GM12891 (cell line): ENCODE measurements at places on chromosomes 2 and 18.

DNA sequence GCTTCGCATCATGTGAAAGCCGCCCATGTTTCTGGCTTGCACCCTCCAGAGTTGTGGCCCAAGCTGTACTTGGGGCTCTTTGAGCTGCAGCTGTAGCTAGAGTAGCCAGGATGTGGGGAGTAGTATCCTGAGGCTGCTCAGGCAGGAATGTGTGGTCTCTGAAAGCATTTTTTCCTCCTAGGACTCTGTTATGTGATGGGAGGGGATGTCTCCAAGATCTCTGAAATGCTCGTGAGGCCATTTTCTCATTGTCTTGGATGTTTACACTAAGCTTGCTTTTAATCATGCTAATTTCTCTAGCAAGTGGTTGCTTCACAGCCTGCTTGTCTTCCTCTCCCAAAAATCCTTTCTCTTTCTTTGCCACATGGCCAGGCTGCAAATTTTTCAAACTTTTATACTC is 687.6 kb downstream of the DCDC2C start:
- DNase-seq: no peak

- DNase-seq: no peak
Observed at GRCh38 chr2:3399381-3399780, 19.9 kb downstream of the TRAPPC12 start.

- DNase-seq: no peak
Observed at GRCh38 chr2:241924069-241924908, 54.8 kb downstream of the RTP5 start.

GRCh38 chr2:144085016-144085415 is 434.9 kb downstream of the ZEB2 start:
- DNase-seq: no peak

- DNase-seq: no peak
Observed at GRCh38 chr18:10528439-10528838, 2.6 kb downstream of the NAPG start.

GRCh38 chr2:97907369-97908100 is 88.2 kb downstream of the TMEM131 start:
- no peak for DNase-seq

DNA sequence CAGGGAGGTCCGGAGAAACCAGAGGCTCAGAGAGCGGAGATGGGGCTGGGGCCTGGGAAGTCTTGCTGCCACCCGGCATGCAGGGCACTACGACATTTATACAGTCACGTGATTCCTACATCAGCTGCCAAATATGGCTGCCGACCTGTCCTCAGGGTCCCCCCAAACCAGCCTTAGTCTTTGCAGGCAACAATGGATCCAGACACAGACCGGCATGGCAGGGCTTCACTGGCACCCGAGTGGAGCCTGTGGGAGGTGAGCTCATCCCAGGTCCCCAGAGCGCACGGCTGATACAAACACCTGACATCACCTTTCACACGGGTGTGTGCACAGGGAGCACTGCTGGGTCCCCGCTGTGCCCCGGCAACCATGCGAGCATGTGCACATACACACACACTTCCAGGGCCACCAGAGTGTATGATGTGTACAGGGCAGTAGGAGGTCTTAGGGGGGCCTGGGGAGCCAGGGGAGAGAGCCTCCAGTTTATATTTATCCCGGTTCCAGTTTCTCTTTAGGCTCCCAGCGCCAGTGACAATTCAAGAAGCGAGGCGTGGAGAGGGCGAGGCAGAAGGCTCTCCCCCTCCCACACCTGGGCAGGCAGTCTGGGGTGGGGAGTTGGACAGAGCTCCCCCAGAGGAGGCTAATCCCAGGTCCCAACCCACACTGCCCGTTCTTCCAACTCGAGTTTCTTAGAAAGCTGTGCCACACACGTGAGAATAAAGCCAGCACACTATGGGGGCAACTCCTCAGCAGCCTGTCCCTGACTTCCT is 2.7 kb downstream of the SEMA4C start:
- DNase-seq: no peak

- DNase-seq: no peak
Observed at GRCh38 chr18:6951336-6952090, 166.1 kb downstream of the LAMA1 start.

- no peak for DNase-seq
Observed at GRCh38 chr2:198873503-198874471, 584.0 kb downstream of the SATB2 start.

GRCh38 chr2:113231064-113231463 is 47.7 kb downstream of the PAX8 start:
- no peak for DNase-seq

DNA sequence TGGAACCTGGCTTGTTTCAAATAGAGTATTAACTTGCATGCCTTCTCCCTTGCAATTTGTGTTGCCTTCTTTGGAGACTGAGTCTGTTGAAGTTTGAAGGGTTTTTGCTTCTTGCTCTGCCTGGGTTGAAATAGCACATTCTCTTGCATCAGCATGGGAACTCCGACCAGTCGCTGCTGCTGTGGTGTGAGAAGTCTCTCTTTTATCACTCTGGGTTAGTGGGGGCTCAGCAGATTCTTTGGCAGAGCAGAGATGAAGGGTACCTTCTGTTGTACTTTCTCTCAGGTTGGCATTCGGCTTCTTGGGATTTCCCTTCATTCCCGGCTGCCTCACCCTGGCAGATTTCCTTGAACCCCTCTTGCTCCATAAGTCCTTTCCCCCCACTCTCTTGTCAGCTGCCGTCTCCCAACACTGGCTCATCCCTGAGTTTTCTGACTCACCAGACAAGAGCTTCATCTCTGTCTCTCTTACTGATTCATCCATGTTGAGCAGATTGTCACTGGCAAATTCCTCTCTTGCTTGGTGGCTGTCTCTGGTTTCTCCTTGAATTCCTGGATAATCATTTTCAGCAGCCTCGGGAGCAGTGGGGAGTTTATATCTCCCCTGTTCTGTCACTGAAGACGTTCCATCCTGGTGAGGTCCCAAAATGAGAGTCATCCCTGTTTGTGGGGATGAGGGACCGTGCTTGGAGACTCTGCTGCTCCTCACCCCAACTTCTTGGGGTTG is 49.9 kb downstream of the ALPK2 start:
- no peak for DNase-seq

GRCh38 chr2:16952805-16953204 is 287.2 kb upstream of the CYRIA start:
- no peak for DNase-seq

DNA sequence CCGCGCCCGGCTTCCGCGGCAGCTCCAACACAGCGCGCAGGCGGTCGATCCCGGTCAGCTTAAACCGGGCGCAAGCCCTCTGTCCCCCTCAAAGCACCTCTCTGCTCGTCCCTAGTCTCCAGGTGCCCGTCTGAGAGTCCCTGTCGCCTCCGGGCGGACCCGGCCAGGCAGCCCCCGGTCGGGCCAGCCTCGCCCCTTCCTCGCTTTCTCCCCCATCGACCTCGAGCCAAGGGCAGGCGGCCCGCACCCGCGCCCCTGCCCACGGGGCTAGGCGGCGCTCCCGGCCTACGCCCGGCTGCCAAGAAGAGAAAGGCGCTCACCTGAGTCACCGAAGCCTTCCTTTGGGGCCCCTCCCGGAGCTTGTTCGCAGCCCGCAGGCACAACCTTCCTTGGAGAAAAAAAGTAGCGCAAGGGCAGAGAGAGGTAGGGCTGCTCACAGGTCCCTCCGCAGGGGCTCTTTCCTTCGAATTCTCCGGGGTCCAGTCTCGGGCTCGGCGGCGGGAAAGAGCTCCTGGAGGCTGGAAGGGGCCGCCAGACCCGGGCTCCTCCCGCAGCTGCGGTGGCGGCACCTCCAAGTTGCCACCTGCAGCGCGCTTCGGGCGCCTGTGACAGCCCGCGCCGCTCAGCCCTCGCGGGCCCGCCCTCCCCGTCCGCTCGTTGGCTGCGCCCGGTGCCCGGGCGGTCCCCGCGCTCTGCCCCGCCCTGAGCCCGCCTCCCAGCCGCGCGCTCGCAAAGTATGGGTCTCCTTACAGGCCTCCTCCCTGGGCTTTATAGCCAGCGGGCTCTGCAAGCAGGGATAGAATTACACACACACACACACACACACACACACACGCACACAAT is 86.5 kb upstream of the EPB41L3 start:
- peak; percentile 46 for DNase-seq

- no peak for DNase-seq
Observed at GRCh38 chr2:221896505-221897151, 324.5 kb upstream of the EPHA4 start.

GRCh38 chr18:7982216-7982615 is 415.1 kb downstream of the PTPRM start:
- no peak for DNase-seq
